Central memory CD8-positive, alpha-beta T cell (primary cell): ENCODE measurements at places on chromosomes 2 and 18.

DNA sequence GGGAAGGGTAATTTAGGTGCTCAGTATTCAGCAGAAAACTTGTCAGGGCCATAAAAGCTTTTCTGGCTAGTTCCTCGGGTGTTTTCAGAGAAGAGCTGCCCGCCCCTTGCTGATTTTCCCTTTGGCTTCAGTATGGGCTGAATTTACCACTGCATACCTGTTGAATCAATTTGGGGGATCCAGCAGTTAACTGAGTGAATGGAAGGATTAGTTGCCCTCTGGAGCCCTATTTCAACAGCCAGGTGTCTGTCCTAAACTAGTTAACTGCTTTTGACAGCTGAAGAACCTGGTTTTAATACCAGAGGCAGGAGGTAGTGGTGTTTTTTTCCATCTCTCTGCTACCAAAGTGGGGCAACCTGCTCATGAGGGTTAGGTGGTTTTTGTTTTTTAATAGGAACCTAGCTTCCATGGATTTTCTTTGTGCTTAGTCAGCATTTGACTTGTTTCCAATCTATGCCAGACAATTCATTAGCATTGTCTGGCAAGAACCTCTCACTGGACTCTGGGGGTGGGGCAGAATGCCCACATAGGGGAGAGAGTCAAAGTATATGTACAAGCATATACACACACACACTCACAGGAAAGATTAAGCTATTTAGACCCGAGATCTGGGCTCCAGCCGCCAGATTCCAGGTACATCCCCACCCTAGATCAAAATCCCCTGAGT is 166.5 kb upstream of the SIX3 start:
- DNase-seq: no peak

GRCh38 chr18:53004798-53005197 is 664.8 kb downstream of the DCC start:
- no peak for DNase-seq

DNA sequence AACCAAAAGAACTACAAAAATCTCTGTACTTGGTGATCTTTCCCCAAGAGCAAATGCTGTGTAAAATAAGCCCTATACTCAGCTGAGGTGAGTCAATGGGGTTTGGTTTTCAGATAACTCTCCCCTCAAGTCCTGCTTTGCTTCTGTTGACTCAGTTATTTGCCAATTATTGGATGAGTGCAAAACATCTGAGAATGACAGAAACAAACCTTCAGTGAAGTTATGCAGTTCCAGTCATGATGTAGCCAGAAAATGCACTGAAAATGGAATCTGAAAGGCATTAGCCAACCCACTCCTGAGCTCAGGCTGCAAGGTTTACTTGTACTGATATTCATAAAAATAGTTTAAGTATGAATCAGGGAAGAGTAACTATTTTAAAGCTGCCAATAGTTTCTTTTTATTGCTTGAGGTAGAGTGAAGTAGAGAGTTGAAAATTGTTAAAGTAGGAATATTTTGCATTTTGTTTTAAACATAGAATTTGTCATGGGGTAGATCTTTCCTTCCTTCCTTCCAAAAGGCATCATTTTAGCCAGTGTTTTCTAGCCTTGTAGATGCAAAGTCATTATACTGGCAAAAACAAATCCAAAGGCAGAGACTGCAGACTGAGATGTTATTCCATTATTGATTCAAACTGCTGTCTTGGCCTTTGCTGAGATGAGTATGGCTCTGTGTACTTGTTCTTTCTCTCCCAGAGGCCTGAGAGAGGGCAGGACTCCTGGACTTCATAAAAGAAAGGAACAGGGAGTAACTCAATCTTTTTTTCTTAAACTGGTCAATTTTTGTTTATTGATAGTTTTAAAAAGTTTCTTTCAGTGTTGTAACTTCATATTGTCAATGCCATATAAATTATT is 215.3 kb downstream of the RND3 start:
- DNase-seq: no peak

DNA sequence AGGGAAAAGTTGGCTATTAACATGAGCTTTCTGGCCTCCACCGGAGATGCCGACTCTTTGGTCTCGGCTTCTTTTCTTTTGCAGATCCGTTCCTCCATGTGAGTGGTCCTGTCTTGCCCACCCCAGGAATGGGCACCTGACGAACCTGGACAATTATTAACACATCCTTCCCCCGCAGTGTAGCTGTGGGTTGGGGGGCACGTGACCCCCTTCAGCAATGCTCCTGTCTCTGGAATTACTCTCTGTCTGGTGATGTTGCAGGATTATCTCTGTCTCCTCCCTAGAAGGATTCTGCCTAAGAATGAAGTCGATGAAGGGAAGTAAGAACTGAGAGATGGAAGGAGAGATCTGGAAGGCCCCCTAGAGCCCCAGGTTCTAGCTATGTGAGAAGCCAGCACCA is 115.2 kb upstream of the NPAS2 start:
- no peak for DNase-seq

GRCh38 chr2:165535471-165535870 is 66.0 kb downstream of the CSRNP3 start:
- no peak for DNase-seq

GRCh38 chr18:35284841-35285240 is 5.2 kb downstream of the ZSCAN30 start:
- no peak for DNase-seq

GRCh38 chr18:22509423-22509822 is 91.7 kb upstream of the CTAGE1 start:
- DNase-seq: no peak

DNA sequence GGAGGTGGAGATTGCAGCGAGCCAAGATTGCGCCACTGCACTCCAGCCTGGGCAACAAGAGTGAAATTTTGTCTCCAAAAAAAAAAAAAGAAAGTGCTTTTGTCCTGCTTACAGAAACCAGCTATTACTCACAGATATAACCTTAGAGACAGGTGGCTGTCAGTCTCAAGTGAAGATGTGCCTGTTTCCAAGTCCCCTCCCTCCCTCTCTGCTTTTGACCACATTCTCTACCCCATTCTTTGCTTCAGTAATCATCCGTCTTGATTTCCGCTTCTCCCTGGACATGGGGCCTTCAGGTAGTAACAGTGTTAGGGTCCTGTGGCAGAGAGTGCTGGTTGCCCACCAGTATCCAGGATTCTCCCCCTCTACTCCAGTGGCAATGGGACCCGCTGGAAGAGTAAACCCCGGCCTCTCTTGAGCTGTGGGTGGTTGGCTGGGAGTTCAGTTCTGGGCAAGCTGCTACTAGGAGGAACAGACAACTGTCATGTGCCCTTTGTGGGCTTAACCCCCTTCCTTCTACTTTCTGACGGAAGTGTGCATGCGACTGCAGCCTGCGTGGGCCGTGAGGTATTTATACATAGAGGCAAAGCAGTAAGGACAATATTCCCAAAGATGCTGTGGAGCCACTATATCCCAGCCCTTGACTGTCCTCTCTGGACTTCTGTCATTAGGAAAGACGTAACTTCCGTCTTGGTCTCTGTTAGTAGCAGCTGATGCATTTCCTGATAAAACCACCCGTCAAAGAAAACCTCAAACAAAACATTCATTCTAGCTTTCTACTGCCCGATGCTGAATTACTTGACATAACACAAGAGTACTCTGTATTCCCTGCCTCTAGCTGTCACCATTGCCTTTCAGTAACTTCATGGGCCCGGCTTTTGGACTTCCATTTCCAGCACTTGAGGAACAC is 17.8 kb downstream of the PDCL3 start:
- peak; percentile 69 for DNase-seq

DNA sequence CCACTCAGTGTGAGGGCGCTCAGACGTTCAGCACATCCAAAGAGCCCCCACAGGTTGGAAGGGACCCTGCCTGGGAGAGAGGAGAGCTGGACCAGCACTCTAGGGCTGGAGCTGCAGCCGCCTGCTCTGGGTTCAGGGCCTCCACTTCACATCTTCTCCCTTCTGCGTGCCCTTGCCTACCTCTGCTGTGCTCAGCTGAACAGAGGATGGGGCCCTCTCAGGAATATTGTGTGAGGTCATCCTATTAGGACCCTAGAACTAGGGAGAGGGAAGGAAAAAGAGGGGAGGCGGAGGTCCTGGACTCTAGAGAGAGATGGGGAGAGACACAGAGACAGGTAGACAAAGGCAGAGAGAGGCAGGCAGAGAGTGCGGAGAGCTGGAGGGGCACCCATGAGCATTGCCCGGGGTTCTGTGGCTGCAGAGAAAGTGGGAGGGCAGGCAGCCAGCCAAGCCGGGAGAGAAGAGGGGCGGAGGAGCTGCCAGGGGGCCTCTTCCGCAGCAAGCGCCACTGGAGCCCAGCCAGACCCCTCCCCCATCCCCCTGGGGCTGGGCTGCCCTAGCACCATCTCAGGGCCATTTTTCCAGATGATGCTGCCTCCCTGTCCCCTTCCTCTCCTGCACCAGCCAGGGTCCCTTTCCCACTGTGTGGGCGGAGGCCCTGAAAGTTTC is 8.3 kb upstream of the TNS1 start:
- DNase-seq: no peak

GRCh38 chr2:2851806-2852777 is 521.0 kb upstream of the MYT1L start:
- DNase-seq: no peak

DNA sequence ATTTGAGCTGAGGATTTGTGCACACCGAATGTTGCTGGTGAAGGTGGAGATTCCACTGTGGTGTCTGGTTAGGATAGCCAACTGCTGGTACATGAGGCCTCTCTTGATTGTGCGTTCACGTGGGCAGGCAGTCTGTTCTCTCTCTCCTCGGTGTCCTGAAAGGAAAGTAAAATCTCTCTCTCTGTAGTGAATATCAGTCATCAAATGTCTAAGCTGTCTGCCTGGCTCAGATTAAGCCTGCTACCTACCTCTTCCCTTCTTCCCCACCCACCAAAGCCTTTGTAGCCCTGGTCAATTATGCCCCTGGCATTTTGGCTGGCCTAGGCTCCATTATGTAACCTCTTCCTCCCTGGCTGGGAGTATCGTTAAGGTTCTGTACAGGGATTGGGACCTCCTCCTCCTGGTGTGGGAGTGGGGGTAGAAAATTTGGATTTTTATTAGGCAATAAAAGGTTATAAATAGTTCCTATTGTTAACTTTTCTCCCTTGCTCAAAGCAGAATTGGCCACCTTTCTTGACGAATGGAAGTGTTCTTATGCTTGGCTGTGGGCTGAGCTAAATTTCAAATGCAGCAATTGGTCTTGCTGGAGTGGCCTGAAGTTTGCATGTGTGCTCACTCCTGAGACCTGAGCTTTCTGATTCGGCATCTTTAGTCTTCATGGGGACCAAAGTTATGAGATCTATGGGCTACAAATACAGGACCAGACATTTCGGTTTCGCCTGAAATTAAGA is 148.8 kb downstream of the WDSUB1 start:
- DNase-seq: no peak

GRCh38 chr2:181142514-181142913 is 162.1 kb downstream of the UBE2E3 start:
- DNase-seq: no peak

GRCh38 chr2:238791354-238791753 is 56.5 kb upstream of the TWIST2 start:
- no peak for DNase-seq

- DNase-seq: no peak
Measured at GRCh38 chr2:89851583-89851905, 1160.1 kb downstream of the RPIA start.

DNA sequence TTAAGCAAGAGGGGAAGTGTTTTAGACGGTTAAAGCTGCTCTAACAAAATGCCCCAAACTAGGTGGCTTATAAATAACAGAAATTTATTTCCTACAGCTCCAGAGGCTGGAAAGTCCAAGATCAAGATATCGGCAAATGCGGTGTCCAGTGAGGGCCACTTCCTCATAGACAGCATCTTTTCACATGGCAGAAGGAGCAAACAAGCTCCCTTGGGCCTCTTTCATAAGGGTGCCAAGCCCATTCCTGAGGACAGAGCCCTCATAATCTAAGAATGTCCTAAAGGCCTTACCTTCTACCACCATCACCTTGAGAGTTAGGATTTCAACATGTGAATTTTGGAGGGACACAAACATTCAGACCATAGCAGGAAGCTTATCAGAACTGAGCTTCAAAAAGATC is 57.3 kb upstream of the PPP1CB start:
- no peak for DNase-seq

GRCh38 chr2:106280722-106281446 is 86.8 kb upstream of the UXS1 start:
- DNase-seq: no peak

DNA sequence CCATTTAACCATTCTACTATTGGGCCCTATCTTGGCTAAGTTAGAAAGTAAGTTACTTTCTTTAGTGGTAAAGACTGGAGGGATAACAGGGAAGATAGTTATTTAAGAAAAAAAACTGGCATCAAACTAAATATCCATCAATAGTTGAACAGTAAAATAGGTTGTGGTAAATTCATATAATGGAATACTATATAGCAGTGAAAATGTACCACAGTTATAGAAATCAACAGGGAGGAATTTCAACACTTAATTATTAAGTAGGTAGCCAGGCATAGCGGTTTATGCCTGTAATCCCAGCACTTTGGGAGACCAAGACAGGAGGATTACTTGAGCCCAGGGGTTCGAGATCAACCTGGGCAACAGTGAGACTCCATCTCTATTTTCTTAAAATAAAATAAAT is 3.1 kb upstream of the SPAST start:
- DNase-seq: no peak

- DNase-seq: no peak
Measured at GRCh38 chr2:215680605-215681598, 245.0 kb upstream of the FN1 start.

DNA sequence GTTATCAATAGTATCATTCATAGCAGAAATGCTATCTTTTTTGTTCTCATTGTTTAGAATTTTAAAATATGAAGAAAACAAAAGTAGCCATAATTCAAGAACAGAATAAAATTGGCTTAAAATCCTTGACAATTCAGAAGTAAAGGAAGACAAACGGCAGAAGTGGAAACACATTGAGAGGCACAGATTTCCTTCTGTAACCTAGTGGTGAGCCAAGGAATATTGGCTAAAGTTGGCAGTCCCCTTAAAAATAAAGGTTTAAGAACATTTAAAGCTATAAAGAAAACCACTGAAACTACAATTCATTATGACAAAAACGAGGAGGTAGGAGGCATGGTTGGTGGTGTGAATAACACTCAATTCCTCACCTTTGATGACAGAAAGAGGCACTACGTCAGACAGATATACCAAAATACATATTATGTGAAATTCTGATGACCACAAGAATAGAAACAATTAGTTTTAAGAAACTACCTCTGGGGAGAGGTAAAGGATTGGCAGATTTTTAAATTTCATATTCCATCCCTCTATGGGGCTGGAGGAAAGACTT is 42.3 kb downstream of the SFT2D3 start:
- DNase-seq: no peak

DNA sequence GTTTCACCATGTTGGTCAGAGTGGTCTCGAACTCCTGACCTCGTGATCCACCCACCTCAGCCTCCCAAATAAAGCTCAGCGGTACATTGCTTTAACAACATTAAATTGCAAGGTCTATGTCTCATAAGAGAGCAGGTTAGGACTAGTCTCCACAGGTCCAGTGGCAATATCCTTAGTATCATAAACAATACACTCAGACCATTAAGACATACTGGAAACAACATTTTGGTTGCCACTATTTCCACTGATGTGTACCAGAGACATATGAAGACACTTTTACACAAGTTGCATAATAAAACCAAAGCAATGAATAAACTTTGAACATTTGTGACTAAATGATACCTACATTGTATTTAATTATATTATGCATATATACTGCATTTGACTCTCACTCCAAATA is 1130.0 kb downstream of the TSN start:
- DNase-seq: no peak

- DNase-seq: no peak
Measured at GRCh38 chr2:25582077-25582830, 91.1 kb downstream of the DTNB start.
